ENCODE measurements at places on chromosomes 1 and 21.

DNA sequence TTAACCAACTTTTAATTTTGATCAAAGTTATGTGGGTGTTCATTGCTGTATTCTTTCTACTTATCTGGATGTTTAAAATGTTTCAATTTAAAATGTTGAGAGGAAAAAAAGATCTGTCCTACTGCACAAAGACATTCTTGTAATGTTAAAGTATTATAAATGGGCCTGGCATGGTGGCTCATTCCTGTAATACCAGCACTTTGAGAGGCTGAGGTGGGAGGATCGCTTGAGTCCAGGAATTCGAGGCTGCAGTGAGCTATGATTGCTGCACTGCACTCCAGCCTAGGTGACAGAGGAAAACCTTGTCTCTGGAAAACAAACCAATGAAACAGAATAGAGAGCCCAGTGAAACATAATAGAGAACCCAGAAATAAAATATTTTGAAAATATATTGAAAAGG, 65.5 kb upstream of the LRRC8B start:
- DNase-seq, result no peak

- DNase-seq, result no peak
These were observed at the start of gene RYR2 for GRCh38 chr1:237041795-237042525. Gene RYR2 (plus strand): TSS chr1:237042184. CDS start chr1:237042522, 338 bp downstream.

GRCh38 chr1:43271186-43272118, 1.7 kb downstream of the TMEM125 start:
- no peak for DNase-seq

GRCh38 chr1:111214884-111215283, 12.6 kb upstream of the CHI3L2 start:
- DNase-seq, result no peak

DNA sequence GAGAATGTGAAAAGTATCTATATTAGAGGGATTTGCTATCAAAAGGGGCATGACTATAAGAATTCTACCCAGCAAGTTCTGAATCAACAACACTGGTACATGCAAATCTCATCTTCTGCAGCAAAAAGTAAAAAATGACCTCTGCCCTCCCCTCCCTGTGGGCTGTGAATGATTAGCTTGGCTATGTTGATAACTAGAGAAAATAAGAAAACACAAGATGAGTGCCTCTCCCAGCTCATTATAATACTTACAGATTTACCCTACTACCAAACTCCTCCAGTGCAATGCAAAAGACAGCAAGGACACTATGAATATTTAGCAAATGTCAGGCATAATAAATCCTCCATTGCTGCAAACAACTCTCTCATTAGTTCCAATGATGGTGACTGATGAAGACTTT, 102.4 kb downstream of the SLC45A1 start:
- DNase-seq, result no peak

- peak; percentile 37 for DNase-seq
These were observed 30.9 kb upstream of the UBE2U start for GRCh38 chr1:64172458-64172983.

DNA sequence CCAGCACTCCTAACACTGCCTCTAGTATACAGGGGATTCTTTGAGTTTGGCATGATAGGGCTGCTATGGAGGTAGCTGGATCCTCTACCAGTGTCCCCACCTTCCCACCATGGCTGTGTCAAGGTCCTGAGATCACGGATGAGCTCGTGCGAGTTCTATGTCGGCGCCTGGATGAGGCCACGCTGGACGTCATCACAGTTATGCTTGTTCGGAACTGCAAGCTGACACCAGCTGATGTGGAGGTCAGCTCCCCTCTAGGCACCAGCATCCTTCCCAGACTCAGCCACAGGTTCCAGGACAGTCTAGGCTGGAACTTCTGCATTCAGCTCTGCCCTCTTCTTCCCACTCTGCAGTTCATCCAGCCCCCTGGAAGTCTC, 15.2 kb downstream of the HYI start:
- DNase-seq, result no peak

GRCh38 chr1:27388337-27389005, 4.0 kb upstream of the GPR3 start:
- peak; percentile 32 for DNase-seq

GRCh38 chr1:44047131-44047530, 15.9 kb upstream of the SLC6A9 start:
- DNase-seq, result no peak

GRCh38 chr1:190102757-190103326, 374.8 kb downstream of the BRINP3 start:
- DNase-seq, result no peak

DNA sequence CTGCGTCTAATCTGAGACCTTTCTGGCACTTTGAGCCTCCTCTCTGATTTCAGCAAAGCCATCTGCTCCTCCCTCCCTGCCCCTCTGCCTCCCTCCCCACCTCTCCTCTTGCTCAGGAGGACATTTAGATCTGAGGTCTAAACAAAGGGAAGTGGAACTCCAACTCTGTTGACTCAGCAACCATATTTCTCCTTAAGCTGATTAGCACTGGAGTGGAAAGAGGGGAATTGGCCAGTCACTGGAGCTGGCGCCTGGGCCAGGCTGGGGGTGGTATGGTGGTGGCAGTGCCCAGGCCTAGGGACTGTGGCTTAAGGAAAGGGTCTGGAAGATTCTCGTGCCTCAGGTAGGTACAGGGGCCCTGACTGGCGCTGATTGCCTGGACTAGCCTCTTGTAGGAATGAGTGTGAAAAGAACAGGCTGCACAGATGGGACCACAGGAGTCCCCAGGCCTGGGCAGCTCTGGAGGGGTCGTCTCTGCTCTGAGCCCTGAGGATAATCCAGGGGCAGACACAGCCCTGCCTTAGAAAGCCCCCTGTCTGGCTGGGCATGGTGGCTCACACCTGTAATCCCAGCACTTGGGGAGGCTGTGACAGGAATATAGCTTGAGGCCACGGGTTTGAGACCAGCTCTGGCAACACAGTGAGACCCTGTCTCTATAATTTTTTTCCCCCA, 11.9 kb downstream of the SH2D2A start:
- DNase-seq, result peak; percentile 72

Measured in RCC 7860 (cell line).